ENCODE measurements at places on chromosomes 6 and 20.

- DNase-seq = no peak
Measured at GRCh38 chr20:20697325-20697845, 15.1 kb downstream of the RALGAPA2 start.

DNA sequence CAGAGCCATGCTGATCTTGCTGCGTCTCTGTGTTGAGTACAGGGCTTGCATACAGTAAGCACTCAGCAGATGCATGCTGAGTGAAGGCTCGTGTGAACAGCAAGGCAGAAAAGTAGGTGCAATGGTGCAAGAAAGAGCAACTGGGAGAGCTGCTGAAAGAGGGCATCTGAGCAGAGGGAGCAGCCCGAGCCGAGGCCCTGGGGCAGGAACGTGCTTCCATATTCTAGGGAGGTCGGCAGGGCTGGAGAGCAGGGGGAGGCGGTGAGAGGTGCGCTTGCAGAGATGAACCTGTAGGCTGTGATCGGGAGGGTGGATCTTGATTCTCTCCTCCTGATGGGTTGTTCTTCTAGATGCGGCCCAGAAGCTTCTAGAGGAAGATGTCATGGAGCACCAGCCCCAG, 26.4 kb upstream of the STX16 start:
- DNase-seq = no peak

- no peak for DNase-seq
Measured at GRCh38 chr6:90179190-90180169, 117.2 kb downstream of the BACH2 start.

- no peak for DNase-seq
Measured at GRCh38 chr20:57460781-57461465, 64.0 kb downstream of the CTCFL start.

DNA sequence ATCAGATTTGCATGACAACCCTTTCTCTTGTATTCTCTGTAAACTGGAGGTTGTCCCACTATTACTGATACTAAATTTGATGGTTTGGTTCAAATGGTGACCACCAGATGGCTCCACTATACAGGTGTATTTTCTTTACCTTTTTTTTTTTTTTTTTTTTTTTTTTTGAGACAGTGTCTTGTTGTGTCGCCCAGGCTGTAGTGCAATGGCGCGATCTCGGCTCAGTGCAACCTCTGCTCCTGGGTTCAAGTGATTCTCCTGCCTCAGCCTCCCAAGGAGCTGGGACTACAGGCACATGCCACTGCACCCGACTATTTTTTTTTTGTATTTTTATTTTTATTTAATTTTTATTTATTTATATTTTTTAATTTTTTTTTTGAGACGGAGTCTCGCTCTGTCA, 6.6 kb upstream of the WTAP start:
- no peak for DNase-seq
